ENCODE measurements at places on chromosomes 4 and X.
A peak's percentile ranks its signal among the peaks of the same experiment; 100 is the strongest.

DNA sequence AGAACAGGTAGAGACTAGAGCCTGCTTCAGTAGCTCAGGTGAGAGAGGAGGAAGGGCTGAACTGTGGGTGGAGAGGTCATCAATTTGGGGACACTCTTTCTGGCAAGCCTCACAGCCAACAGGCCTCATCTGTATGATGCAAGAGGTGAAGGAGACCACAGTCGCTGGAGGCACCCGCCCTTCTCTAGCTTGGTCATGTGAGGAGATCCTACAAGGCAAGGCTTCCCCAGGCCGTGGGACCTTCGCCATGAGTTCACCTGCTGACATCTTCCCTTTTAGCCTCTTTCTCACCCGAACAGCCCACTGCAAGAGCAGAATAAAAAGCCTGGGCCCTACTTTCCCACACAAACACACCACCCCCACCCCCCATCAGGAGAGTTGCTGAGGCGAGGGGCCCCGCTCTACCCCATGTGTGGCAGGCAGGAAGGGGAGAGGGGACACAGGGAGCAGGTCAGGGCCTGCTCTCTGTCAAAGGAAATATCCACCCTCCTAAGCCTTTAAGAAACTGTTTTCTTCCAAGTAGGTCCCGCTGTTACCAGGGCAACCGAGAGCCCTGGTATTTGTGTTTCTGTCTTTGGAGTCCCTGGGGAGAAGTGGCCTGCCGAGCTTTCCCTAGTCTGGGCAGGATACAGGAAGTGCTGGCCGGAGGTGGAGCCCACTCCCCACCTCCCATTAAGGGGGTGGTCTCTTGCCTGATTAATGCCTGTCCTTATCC is 8.1 kb downstream of the RTL5 start:
- DNase-seq: no peak

DNA sequence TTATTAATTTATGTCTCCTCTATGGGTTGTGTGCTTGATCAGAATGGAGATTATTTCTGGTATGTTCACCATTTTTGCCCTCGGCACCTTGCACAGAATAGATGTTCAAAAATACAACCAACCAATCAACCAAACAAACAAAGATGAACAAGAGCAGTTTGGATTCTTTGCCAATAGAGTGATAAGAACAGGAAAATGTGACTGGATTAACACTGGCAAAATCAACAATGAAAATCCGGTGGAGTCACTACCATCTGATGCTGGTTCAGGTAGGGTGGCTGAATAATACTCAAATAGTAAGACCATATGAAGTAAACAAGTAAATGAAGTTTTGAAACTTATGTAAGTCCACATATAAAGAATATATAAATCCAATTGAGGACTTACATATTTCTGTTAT is 685.0 kb upstream of the EPHA5 start:
- DNase-seq: no peak

GRCh38 chr4:120070196-120070595 is 3.5 kb upstream of the MAD2L1 start:
- DNase-seq: no peak

- DNase-seq: no peak
Measured at GRCh38 chrX:39258331-39258730, 457.1 kb downstream of the MID1IP1 start.

DNA sequence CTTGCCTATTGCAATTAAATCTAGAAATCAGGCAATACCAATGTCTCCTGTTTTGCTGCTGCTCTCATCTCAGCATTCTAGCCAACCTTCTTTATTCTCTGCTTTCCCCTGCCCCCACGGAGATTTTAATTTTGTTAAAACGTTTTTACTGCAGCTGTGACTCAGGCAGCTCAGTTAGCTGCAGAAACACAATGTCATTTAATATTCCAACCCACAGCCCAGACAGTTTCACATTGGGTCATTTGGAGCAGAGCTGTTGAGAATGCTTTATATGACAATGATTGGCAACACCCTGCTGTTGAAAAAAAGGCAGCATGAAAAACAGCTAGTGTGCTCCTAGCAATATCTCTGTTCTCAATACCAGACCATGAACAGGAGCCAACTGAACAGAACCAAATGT is 12.6 kb upstream of the SLC10A4 start:
- DNase-seq: peak; percentile 64

DNA sequence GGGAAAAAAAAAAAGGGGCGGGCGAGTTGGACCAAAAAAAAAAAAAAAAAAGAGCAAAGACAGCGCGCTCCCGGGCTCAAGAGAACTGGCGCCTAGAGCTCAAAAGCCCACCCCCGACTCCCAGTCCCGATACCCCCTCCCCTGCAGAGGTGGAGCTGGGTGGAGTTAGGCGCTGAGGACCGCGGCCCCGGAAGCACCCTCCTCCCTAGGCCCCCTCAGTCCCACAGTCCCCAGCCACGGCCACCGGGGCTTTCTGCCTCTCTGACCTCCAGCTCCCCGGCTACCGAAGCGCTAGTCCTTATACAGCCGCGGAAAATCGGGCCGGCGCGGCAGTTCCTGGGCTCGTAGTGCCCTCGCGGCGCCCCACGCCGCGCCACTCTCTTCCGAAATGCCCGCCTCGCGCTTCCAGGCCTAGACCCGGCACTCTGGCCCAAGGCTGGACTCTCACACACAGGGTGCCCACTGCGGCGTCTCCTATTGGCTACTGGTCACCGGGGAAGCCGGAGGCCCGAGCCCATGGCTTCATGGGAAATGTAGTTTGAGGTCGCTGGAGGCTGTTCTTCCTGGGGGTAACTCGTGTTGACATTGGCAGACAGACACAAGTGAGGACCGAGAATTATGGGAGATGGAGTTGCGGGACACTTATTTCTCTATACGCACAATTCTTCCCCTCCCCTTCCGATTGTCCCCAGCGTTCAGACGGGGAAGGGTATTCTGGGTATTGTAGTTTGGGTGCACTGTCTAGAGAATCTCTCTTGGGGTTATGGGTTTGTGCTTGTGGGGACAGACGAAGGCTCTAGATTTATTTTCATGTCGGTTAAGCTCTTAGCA is at the start of gene ENOX2:
Gene ENOX2 (minus strand): TSS at position 427 of the 831 bp plus-strand sequence. CDS start 199,993 bp downstream, outside the sequence.
- DNase-seq: peak; percentile 82

DNA sequence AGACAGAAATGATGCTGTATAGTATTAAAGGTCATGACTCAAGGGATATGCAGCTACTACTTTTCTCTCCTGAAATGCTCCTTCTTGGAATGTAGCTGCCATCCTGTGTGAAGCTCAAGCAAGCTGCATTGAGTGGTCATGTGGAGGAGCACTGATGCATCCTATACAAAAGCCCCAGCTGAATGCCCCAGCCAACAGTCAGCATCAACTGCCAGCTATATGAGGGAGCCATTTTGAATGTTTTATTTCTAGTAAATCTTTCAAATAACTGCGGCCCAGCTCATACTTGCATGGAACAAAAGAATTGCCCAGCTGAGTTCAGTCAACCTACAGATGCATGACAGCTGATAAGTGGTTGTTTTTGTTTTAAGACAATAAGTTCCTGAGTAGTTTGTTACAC is 165.0 kb upstream of the GEMIN8 start:
- no peak for DNase-seq

DNA sequence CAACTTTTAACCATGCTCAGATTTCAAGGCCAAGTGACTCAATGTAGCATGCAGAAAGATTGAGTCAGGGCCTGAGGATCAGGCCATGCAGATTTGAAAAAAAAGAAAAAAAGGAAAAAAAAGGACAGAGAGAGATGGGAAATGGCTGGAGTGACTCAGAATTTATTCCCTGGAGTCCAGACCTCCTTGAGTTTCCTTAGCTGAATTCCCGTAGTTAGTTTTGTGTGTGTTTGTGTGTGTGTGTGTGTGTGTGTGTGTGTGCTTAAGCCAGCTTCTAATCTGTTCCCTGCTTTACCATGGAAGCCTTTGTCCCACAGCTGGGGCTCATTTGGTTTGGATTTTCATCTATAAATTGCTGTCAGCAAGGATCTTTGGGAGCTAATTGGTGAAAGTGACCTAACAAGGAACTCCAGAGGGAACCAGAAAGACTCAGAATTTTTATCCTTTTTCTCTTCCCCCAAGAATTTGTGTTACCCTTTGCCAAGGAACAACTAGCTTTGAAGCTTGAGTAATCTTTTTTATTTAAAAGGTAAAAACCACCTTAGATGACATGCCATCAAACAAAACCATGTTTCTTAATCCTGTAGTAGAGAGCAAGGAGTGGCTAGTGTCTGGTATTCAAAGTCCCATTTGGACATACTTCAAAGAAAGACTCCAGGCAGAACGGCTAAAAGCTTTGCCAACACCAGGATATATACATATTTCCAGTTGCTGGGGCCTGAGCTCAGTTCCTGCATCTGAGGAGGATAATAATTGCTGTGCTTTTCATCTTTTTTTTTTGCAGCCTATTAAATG is 109.0 kb upstream of the DDIT4L start:
- no peak for DNase-seq

GRCh38 chrX:19752043-19752442 is 135.4 kb downstream of the SH3KBP1 start:
- DNase-seq: no peak

DNA sequence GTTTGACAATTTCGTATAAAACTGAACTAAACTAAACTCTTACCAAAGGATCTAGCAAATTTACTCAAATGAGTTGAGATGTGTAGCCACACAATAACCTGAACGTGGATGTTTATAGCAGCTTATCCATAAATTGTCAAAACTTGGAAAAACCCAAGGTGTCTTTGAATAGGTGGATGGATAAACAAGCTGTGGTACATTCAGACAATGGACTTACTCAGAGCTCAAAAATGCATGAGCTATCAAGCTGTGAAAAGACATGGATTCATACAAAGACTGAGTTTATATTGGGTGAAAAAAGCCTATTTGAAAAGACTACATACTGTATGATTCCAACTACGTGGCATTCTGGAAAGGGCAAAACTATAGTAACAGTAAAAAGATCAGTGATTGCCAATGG is 69.5 kb downstream of the LARP1B start:
- DNase-seq: no peak

GRCh38 chr4:138222046-138222445 is 20.1 kb downstream of the SLC7A11 start:
- no peak for DNase-seq

All from caudate nucleus (tissue), 63 donors.